ENCODE measurements at places on chromosomes 11 and 22.

DNA sequence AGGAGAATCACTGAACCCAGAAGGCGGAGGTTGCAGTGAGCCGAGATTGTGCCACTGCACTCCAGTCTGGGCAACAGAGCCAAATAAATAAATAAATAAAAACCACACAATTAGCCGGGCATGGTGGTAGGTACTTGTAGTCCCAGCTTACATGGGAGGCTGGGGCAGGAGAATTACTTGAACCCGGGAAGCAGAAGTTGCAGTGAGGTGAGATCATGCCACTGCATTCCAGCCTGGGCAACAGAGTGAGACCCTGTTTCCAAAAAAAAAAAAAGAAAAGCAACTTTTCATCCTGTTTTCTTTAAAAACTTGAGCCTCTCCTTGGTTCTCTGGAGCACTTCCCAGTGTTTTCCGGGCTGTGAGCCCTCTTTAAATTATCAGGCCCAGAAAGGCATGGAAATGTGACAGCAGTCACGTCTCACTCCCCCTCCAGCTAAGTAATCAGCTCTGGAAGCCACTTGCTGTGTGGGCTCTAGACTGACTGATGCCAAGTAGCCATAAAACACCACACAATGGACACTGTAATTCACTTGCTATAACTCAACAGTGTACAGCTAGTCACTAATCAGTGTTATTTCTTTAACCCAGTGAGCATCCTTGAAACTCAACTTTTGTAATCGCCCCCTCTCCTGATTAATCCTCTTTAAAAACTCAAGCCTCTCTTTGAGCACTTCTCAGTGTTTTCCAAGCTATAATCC, 13.0 kb upstream of the MCHR1 start:
- no peak for DNase-seq

DNA sequence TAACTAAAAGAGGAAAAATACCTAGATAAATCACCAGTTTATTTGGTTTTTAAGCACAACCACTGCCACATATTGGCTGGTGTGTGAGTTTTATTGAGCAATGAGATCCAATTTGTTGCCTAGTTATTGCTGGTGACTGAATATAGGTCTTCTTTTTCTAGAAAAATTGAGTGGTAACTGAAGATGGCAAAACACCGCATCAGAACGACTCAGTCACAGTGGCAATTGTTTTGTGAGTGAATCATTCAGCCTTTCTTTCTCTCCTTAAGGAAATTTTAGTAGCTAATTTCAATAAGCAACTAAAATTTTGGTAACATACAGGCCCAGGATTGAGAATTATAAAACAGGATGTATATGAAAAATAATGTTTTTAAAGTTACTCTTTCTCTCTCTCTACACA, 533.0 kb downstream of the KCNA4 start:
- no peak for DNase-seq

GRCh38 chr11:129012880-129013279, 70.2 kb upstream of the TP53AIP1 start:
- no peak for DNase-seq

DNA sequence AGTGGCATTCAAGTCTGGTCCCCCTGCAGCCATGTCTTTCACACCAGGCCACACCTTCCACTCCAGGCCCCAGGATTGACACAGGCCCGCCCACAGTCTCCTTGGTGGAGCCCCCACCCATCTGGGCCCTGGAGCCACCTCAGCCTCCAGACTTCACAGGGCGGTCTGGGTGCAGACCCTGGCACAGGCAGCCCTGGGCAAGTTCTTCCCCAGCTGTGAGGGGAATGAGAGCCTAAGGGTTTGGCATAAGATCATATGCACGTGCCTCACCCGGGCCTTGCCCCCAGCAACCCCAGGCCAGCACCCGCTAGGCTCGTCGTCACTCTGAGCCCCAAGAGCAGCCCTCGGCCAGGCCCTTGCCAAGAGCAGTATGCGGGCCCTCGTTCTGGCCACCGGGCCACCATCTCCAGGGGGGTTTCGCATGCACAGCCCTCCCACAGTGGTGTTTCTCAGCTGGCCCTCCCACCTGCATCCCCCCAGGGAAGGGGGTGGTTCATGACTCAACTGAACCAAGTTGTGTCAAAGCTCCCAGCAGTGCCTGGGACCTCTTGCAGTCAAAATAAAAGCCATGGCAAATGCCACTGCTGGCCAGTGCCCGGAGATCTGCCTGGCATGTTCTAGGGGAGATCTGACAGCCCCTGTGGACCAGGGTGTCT, 70.4 kb upstream of the KCNQ1OT1 start:
- DNase-seq, result peak; percentile 58

DNA sequence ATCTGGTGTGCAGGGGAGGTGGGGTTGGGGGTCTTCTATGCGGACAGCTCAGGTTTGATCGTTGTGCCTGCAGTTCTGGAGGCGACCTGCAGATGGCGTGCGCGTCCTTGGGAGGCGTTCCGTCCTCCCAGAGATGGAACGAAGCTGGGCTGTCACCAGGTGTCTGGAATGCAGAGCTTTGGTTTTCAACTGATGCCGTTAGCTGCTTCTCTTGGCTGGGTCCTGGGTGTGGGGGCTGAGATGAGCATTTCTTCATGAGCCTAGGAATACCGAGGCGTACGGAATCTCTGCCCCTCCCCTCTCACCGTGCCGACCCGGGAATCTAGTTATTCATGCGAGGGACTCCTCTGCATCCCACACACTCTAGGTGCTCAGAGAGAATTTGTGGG, 98.6 kb downstream of the CEP164 start:
- DNase-seq, result peak; percentile 90

- no peak for DNase-seq
Observed at GRCh38 chr11:72969894-72970335, 155.7 kb downstream of the ATG16L2 start.

DNA sequence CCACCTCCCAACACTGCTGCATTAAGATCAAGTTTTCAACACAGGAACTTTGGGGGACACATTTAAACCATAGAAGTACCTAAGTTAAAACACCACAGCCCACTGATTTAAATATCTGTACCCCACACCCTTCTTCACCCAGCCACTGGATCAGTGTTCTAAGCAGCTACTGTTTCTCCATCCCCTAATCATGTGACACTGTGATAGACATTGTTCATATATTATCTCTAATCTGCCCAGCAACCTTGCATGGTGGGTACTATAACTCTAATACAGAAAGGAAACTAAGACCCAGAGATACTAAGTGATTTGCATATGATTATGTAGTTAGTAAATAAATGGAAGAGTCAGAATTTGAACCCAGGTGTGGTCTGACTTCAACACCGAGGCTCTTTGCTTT, 70.5 kb upstream of the NNMT start:
- no peak for DNase-seq

DNA sequence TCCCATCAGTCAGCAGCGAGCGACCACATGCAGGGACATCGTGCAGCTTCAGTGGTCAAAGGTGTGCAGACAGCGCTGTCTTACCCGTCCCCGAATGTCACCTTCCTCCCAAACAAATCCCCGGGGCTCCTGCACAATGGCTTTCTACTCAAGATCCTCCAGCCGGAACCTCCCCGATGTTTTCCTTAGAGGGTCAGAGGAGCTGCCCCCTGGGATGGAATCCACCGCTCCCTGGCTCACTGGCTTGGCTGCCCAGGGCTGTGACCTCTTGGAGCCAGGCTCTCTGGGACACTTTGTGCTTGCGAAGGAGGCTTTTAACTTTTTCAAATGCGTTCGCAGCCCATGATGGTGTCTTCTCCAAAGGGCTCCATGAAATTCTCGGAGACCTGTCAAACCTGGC, 17.3 kb upstream of the FGF19 start:
- no peak for DNase-seq

- no peak for DNase-seq
Observed at GRCh38 chr11:36736103-36736502, 138.1 kb upstream of the RAG2 start.

- peak; percentile 86 for DNase-seq
Observed at GRCh38 chr11:130434521-130435223, 6.3 kb upstream of the ADAMTS8 start.

DNA sequence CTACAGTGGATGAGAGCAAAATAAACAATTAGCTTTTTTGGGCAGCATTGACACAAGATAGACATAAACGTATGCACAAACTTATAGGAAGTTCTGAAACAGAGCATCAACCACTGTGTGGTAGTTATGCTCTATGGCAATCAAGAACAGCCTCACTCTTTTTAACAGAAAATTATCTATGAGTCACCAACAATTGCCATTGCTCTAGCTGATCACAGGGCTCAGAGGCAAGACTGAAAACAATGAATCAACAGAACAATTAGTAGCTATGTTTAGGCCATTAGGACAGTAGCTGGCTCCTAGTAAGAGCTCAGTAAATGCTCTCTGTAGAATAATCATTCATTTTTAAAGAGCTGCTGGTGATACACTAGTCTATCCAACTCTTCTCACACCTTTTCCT, 34.9 kb upstream of the PICALM start:
- no peak for DNase-seq

- no peak for DNase-seq
Observed at GRCh38 chr22:41905411-41906202, 9.3 kb downstream of the SHISA8 start.

DNA sequence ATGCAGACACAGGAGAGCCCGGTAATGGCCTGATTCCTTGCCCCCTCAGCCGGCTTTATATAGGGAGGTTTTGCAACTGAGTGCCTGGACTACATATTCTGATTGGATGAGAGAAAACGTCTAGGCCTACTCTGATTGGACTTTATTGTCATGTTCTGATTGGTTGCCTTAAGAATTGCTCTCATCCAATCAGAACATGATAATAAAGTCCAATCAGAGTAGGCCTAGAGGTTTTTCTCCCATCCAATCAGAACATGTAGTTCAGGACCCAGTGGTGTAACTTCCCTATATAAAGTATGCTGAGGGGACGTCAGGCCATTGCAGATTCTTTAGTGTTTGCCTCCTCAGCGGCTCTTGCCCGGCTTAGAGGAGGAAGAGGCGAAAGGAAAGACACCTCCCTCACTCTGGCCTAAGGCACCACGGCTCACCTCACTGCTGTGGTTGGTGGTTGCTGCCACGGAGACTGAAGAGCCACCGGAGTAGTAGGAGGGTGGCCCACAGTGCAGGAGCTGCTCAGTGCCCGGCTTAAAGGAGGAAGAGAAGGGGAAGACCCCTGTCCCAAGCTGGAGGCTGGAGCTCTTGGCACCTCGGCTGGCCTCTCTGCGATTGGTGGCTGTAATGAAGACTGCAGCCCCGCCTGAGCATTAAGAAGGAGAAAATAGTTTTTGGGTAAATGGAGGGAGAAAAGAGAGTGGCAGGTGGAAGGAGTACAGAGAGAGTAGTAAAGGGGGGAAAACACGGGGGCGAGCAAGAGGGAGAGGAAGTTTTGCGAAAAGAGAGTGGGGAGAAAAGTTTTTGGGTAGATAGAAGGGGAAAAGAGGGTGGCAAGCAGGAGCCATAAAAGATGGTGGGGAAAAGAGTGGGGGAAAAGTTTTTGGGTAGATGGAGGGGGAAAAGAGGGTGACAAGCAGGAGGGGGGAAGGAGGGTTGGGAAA, 116.7 kb upstream of the SERPIND1 start:
- no peak for DNase-seq

GRCh38 chr11:15580775-15581095, 466.0 kb downstream of the INSC start:
- DNase-seq, result no peak

DNA sequence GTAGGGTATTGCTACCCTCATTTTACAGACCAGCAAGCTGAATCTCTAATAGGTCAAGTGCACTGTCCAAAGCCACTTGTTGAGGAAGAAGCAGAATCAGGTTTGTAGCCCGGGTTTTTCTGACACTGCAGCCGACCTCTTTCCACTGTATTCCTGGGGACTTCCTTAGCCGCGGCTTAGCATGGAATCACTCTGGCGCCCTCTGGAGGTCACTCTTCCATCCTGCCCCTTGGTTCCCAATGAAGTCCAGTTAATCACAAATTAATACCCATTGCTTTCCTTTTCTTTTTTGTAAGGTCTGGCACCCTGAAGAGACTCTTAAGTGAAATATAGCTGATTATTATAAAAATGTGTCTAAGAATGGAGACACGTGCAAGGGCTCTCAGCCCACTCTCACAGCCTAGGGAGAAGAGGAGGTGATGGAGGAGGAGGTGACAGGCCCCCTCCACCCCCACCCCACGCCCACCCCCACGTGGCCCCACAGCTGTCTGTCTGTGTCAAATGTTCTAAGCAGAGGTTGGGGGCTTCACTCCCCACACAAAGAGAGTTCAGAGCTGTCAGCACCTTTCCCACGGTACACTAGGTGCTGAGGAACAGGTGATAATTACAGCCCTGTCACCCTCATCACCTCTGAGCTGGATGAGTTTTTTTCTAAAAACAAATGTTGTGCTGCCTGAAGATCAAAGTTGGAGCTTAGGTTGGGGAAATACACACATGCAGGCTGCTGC, 57.7 kb upstream of the DRD2 start:
- DNase-seq, result peak; percentile 84

DNA sequence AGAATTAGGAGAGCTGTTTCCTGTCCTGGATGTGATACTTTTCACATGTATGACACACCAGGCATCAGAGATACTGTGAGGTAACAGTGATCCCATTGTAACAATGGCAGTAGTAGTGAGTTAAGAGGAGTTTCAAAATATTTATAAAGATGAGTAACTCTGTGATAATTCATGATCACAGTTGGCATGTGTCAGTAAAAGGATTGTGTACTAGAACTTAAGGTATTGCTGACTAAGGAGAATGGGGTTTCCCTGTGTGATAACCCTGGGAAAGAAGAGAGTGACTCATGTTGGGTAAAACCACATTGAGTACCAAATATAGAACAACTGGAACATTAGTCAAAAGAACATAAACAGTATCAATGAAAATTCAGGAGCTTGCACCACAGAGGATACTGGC, 22.9 kb upstream of the SLC5A1 start:
- no peak for DNase-seq

DNA sequence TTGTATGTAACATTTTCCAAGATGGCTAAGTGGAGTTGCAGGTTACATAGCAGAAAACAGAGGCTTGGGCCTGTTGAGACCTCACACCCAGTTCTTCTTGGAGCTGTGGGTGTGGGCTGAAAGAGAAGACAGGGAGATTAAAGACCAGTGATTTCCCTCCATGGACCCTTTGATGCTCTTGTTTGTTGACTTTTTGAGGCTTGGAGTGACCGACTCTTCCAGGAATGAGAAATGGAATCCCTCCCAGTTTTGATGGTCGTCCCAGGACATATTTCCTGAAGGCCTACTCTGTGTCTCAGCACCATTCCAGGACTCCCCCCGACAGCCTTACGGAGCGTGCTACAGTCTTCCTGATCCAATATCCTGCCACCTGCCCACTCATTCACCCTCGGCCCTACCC, 96.9 kb downstream of the PTPRJ start:
- no peak for DNase-seq

- DNase-seq, result no peak
Observed at GRCh38 chr22:33873186-33873585, 47.1 kb downstream of the LARGE1 start.

DNA sequence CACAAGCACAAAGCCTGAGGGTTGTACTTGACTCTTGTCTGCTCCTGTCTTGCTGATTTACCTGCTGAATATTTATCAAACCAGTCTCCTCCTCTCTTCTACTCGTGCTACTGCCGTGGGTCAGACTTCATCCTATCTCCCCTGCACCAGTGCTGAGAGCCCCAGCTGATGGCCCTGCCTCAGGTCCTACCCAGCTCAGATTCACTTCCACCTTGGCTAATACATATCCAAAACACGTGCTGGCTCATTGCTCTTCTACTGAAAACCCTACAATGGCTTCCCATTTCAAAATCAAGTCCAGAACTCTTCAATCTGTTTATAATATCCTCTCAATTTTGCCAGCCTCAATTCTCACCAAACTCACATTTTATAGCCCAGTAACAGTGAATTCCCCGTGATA, 48.3 kb downstream of the RAB30 start:
- DNase-seq, result no peak

- no peak for DNase-seq
Observed at GRCh38 chr11:112612250-112612849, 348.9 kb upstream of the NCAM1 start.

- DNase-seq, result peak; percentile 66
Observed at GRCh38 chr22:30305906-30306626, 16.8 kb upstream of the CASTOR1 start.

- DNase-seq, result peak; percentile 65
Observed at GRCh38 chr11:96339706-96340554, 3.1 kb downstream of the MAML2 start.

Data from activated effector memory CD4-positive, alpha-beta T cell treated with anti-CD3 and anti-CD28 coated beads, Interleukin-2, amount 50 U/mL, for 16 hours (primary cell).